Stimulated activated CD4-positive, alpha-beta T cell treated with anti-CD3 and anti-CD28 coated beads, TNF-alpha, amount 100 ng/mL, for 24 hours (primary cell): ENCODE measurements at places on chromosomes 16 and 17.

GRCh38 chr16:87700406-87701077 is 65.2 kb downstream of the KLHDC4 start:
- DNase-seq = no peak

DNA sequence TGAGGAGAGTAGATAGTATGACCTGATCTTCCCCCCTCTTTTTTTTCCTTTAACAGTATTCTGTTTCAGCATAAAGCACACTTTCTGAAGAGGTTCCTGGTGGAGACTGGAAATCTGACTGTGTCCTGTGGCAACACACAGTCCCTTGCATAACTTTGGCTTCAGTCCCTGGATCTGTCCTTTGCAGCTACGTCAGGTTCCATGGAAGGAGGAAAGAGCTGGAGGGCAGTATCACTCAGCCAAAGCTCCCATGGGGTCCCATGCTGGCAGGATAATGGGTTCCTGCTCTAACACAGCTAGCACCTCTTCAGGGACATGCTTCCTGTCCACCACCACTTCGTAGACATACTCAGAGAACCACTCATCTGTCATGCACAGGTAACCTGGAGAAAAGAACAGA is 13.3 kb upstream of the SLC6A4 start:
- no peak for DNase-seq

DNA sequence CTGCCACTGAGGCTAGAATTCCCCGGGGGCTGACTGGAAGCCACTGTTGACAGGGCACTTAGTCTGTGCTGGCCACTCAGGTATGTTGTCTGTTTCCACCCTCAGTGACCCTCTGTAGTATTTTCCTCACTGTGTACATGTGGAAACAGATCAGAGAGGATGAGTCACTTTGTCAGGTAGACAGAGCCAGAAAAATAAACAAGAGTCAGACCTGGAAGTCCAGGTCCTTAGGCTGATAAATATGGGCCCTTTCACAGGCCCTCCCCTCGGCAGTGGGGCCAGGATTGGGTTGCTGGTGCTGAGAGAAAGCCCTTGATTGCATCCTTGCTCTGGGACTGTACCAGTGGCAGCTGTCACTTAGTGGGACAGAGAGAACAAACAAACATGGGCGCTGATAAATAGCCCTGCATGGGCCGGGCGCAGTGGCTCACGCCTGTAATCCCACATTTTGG is 21.3 kb downstream of the PGS1 start:
- DNase-seq = no peak

DNA sequence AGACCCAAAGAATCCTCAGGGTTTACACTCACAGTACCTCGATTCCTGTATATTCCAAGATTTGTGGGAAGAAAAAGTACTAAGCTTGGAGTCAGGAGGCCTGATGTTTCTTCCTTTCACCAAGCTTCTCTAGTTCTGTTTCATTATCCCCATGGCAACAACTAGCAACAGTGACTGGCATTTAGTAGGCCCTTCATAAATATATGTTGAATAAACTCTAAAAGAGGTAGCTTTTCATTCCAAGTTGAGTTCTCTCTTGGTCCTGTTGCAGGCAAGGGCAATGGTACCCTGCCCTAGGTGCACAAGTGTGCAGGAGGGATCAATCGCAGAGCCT is 527 bp upstream of the UBE2Z start:
- DNase-seq = no peak

DNA sequence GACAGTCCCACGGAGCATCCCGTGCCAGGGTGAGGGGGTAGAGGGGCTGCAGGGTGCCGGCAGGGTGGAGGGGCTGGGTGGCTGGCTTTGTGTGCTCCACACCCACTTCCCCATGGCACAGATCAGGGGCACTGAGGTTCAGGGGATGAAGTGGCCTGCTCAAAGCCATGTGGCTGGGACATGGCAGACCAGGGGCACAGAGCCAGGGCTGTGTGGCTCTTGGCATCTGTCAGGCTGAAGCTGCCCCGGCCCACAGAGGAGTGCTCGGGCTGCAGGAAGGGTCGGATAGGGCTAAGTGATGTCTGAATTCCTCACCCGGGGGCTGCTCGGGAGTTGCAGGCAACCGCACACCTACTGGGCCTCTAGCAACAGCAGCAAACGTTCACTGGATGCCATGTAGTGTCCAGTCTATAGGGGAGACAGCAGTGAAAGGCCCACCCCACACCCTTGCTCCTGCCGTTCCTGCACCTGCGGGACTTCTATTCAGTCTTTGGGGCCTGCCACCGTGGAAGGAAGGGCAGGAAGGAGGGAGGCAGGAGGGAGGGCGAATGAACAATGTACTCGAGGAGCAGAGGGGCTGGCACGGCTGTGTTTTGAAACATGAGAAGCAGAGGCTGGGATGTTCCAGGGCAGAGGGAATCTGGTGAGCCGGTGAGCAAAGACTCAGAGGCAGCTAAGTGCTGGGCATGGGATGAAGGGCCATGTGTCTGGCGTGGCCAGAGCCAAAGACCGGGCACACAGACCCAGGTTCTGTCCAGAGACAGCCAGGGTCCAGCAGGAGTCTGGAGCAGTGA is 15.1 kb downstream of the SLC5A10 start:
- no peak for DNase-seq

GRCh38 chr17:60249290-60249826 is 99.6 kb downstream of the CA4 start:
- DNase-seq = no peak

DNA sequence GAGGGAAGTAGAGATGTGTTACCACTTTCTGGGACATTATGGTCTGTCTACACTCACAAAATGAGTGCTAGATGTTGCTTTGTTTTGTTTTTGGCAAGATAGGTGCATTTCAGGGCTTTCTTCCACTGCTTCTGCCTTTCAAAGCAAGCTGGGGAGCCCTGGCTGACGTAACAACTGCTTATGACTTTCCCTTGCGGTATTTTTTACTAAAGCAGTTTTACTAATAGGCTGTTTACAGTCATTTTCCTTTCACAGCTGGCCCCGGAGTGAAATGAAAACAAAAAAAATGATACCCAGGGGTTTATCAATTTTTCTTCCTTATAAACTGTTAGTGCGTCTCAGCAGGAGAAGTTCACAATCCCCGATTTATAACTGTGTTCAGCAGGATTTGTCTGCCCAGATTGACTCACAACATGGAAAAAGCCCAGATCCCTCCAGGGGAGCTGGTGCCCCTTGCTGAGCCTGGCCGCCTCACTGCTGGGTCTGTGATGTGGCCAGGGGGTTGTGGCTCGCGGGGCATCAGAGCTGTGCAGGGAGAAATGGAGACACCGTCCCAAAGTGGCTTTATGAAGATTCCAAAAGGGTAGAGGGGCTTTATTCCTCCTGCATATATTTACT is 184.4 kb upstream of the HS3ST3A1 start:
- no peak for DNase-seq

DNA sequence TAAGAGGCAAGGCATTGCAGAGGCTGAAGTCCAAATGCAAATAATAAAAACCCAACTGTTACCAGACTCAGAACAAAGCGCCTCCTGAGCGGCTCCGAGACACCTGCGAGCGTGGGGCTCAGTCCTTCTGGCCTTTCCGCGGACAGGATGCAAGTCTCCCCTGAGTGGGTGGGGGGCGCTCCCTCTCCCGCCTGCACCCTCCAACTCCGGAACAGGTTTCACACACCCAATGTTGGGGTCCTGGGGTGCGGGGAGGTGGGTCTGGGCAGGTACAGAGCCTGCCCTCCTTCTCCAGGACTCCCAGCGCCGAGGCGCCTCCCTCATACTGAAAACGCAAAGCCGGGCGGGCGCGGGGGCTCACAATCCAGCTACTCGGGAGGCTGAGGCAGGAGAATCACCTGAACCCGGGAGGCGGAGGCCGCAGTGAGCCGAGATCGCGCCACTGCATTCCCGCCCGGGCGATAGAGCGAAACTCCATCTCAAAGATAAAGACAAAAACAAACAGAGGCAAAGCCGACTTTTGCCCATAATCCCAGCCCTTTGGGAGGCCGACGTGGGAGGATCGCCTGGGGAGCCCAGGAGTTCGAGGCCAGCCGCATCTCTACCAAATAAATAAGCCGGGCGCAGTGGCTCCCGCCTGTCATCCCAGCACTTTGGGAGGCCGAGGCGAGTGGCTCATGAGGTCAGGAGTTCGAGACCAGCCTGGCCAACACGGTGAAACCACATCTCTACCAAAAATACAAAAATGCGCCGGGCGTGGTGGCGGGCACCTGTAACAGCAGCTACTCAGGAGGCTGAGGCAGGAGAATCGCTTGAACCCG is 893 bp downstream of the GINS2 start:
- no peak for DNase-seq

DNA sequence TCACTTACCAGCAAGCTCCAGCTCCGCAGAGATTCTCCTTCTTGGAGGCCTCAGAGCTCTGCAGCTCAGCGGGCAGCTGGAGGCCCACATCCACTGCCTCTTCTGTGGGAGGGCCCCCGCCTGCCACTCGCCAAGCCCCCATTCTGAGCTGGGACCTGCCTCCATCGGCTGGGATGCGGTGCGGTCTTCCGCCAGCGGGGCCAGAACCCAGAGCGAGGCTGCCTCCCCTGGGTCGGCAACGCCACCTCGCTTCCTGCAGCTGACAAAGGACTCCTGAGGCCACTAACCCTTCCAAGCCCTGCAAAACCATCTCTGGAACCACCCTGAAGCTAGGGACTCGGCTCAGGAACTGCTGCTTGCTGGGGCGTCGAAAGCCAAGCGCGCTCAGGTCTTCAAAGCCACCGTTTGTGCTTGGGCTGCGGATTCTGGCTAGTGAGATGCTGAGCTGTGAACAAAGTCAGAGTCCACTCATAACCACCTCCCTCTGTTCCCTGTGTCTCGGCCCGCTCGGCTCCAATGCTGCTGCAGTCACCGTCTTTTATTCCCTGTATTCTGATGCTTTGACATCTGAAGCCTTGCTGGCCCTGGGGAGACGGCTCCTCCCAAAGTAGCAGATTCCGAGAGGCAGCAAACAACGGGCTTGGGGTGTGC is 174.3 kb downstream of the ENGASE start:
- DNase-seq = no peak

DNA sequence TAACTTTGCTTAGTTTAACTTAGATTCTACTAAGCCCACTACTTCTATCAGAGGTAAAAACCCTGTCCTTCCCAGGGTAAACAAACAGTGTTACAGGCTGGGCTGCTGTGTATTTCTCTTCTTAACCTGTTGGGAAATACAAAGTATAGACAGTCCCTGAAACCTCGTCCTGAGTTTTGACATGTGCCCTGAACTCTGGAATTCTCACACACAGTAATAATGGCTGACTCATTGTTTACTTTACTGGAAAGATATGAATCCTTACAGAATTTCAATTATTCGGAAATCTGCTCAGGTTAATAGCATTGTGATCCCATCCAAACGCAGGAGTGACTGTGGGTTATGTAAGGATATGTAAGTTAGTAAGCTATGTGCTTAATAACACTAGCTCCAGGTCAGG is 199.1 kb downstream of the TMEM114 start:
- no peak for DNase-seq

DNA sequence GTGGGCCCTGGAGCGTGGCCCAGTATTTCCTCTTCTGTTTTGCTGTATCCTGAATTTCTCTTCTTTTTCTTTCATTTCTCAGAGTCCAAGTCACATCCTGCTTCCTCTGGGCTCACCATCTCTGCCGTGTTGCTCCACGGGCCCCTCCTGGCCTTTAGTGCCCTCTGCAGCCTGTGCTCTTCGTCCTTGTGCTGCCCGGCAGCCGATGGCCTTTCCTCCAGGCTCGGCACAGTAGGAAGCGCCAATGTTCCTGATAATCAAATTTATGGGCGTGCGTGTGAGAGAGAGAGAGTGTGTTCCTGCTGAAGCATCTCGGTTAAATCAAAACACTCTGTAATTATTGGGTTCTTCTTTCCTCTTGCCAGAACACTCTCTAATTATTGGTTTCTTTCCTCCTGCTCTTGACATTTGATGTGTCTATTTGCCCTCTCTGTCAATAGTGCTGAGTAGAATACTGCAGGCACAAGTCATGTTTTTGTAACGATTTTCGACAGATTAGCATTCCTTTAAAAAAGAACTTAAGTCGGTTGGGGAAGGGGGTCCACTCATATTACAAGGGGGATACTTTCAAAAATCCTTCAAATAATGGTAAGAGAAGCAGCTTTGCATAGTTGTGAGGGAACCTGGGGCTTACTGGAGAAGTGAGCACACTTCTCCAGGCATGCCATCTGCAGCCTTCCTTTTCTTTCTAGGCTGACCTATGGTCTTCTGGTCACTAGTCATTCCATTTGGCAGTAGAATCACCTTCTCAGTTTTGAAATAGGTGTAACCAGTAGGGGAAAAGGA is 126.6 kb downstream of the RPTOR start:
- no peak for DNase-seq

- DNase-seq = no peak
Observed at GRCh38 chr16:86581458-86581857, 3.1 kb downstream of the FOXL1 start.

DNA sequence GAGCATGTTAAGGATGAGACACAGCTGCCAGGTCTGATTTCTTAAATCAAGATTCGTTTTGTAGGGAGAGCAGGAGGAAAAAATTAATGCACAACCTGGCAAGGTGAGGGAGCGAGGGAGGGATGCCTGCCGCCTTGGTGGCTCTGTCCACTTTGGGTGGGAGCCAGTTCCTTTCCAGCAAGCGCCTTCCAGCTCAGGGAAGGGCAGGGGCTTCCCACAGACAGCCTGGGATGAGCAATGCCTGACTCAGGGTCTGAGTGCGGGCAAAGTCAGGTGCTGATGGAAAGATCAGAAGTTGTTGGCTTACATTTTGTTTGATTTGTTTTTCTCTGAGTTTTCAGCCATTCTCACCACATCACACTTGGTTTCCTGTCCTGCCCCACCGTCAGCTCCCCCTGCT is 220.7 kb downstream of the ENGASE start:
- no peak for DNase-seq

GRCh38 chr17:45312477-45313420 is 4.1 kb downstream of the MAP3K14 start:
- DNase-seq = no peak

DNA sequence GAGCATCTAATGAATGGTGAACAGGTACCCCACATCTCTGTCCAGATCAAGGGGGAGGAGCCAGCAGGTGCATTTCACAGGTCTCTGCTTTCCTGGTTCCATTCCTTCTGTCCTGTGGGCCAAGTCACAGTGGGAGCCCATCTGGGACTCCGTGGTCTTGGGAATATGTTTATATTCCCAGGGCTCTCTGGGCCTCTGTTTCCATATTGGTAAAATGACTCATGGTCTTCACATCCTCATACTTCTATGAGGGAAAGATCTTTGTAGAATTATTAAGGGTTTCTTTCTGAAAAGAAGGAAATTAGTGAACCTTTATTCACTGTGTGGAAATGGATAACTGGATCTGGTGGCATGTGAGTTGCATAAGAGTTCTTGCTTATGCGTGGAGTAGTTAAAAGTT is 6.2 kb downstream of the MYOCD start:
- DNase-seq = no peak

- DNase-seq = no peak
Observed at GRCh38 chr16:11610580-11610979, 23.9 kb upstream of the LITAF start.
